Caki2 (cell line): ENCODE measurements at places on chromosomes 12 and 14.

DNA sequence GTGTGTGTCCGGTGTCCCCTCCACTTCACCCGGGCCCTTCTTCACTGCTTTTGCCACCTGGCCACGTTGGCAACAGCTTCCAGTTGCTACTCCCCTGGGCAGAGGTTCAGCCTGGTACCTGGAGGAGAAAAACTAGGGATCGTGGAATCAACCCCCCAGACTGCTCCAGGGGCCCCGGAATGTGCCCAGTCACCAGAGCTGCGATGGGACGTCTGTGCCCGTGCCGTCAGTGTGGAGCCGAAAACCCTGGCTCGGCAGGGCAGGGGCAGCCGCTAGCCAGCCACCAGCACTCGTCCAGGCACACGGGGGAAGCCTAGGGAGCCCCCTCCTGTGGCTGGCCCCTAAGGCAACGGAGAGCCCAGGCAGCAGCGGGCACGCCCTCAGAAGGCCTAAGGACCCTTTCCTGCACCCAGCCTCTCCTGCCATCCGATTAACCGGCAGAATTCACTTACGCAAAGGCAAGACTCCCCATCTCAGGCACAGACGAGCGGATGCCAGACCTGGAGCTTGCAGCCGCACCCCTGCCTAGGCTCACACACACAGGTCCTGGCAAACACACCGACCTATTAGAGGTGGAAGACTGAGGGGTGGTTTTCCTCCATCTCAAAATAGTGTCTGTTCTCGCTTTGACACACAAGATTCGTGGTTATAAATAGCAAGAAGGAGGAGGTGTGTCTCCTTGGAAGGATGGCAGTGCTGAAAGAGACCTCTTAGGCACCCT lies 62.6 kb downstream of the FBXL14 start:
- DNase-seq: no peak

GRCh38 chr12:122837306-122838265 lies 2.3 kb downstream of the HIP1R start:
- peak; percentile 79 for DNase-seq

- DNase-seq: no peak
Observed at GRCh38 chr14:49614196-49614595, 6.2 kb downstream of the RPL36AL start.

- no peak for DNase-seq
Observed at GRCh38 chr14:77909911-77910310, 110.0 kb downstream of the ADCK1 start.

GRCh38 chr12:90331262-90331661 lies 622.6 kb upstream of the ATP2B1 start:
- no peak for DNase-seq

DNA sequence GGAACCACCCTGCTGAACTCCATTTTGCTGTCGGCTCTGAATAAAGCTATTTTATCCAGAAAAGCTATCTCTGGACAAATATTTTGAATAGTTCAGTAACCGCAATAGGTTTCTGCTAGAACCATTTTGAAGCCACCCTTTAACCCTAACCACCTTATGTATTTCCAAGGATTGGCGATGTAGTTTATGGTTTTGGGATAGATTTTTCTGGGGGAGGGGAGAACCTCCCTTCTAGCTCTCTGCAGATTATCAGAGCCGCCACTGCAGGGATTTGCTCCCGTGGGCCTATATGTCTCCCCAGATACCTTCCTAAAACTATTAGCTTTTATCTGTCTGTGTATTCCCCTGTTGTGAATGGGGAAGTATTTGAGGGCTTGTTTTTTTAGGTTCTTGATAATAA lies 1.8 kb upstream of the TUBA1B start:
- no peak for DNase-seq

DNA sequence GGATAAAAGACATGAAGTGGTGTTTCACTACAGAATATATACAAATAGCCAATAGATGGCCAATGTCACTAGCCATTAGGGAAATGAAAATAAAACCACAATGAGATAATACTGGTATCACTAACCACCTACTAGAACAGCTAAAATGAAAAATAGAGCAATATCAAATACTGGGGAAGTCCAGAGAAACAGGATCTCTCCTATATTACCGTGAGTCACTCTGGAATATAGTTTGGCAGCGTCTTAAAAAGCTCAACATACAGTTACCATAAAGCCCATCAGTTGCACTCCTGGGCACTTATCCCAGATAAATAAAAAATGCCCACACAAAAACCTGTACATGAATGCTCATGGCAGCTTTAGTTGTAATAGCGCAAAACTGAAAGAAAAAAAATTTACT lies 101.7 kb downstream of the TMTC1 start:
- DNase-seq: no peak

- DNase-seq: no peak
Observed at GRCh38 chr12:107167756-107168155, 74.4 kb upstream of the CRY1 start.

DNA sequence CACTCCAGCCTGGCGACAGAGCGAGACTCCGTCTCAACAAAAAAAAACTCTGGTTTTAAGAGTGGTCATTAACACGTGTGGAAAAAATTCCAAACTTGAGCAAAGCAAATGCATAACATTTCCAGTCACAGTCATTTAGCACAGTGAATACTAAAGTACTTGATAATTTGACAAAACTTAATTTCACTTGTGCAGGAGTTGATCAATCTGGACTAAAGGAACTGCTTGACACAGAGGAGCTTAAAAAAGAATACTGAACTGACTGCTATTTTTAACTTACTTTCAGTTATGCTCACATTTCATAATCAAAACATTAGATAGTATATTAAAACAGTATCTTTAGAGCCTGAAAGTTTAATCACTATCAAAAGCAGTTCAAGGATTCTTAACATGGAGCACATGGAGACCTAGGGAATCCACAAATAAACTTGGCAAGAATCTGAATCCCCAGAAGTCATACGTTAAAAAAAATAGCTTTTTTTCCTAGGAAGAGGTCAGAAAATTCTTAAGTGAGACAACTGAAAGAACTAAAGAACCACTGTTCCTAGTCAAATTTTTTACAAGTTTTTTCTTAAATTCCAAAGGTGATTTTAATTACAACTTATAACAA lies 7.4 kb downstream of the UBE2N start:
- DNase-seq: no peak

DNA sequence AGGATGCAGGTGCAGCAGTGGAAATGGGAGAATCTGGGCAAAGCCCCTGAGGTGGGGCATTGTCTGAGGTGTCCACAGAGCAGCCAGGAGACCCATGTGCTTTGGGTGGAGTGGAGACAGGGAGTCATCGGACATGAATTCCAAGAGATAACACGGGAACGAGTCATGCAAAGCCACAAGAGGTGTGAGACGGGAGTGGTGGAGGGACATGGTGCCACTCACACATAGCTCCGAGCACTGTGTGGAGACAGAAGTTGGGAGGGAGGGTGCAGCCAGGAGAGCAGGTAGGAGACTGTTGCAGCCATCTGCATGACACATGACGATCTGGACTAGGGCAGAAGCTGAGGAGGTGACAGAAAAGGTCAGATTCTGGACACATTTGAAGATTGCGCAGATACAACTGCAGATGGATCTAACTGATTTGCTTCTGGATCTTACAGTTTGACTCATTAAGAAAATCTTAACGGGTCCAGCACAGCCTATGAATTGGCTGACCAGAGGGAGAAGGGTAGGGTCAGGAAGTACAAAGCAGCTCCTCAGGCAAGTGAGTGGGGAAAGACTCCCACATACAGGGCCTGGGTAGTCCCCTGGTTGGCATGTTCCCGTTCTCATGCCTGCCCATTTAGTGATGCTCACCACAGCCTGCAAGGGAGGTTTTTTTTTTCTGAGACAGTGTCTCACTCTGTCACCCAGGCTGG lies 379.8 kb downstream of the FUT8 start:
- DNase-seq: peak; percentile 73

GRCh38 chr12:27524494-27524835 lies 459 bp downstream of the PPFIBP1 start:
- no peak for DNase-seq

- no peak for DNase-seq
Observed at GRCh38 chr12:18749386-18749957, 11.6 kb downstream of the CAPZA3 start.

DNA sequence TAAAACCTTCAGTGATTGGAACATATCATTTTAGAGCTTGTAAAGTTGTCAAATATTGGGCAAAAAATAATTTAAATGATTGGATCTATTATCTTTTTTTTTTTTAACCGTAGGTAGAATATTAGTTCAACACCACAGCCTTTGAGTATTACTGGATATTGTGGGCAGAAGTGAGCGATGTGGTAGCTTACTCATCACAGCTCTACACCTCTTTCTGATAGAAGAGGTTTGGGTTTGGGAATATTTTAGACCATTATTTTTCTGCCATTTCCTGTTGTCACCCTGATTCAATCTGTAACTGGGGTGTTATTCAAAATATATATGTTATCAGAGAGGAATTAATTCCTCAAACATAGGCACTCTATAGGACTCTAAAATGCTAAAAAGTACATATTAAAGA lies 34.8 kb upstream of the SLC38A2 start:
- DNase-seq: no peak

DNA sequence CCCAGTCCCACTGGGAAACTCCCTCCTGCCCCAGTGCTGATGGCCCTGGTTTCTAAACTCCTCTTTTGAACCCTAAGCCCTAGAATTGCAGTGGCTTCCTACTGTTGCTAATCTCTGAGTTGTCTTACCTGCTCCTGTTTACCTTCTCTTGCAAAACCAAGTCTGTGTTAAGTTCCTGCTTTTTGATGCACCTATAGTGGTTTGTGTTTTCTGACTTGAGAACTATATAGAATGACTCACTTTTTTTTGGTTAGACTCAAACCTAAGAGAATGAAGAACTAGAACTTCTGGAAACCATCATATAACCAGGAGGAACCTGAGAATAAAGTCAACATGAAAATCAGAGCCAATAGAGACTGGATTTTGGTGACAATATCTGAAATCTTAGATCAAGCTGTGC lies 5.5 kb upstream of the GAS2L3 start:
- no peak for DNase-seq

- DNase-seq: no peak
Observed at GRCh38 chr12:5713599-5714081, 231.4 kb downstream of the ANO2 start.

GRCh38 chr14:37051680-37052079 lies 120.7 kb downstream of the SLC25A21 start:
- no peak for DNase-seq

GRCh38 chr12:30364822-30365221 lies 330.8 kb downstream of the IPO8 start:
- no peak for DNase-seq

DNA sequence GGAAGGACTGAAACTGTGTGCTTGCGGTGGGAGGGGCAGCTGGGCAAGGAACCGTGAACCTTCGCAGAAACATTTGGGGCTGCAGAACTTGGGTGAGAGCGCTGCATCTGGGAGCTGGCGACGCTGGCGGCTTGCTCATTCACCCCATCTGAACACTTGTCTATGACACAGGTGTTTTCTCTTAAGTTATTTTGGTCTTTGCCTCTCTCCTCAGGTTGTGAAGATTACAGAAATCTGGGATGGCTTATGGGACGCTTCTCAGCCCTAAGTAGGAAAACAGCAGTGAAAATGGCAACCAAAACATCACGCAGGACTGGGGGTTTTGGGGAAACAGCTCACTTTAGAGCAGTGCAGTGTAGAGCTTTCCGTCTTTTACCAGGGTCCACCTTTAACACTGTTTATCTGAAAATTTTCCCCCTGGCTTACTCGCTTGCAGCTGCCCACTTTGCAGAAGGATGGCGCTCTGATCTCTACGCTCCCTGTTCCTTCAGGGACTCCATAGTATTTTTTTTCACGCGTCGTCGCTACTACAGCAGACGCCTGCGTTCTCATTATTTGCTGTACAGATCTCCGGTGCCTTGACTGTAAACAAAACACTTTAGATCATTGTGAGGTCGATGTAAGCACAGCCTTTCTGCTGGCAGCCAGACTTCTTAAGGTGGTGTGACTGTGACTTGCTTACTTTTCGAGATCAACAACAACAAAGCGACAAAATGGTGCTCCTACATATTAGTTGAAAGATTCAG lies 2.7 kb upstream of the CDKN1B start:
- DNase-seq: peak; percentile 72

DNA sequence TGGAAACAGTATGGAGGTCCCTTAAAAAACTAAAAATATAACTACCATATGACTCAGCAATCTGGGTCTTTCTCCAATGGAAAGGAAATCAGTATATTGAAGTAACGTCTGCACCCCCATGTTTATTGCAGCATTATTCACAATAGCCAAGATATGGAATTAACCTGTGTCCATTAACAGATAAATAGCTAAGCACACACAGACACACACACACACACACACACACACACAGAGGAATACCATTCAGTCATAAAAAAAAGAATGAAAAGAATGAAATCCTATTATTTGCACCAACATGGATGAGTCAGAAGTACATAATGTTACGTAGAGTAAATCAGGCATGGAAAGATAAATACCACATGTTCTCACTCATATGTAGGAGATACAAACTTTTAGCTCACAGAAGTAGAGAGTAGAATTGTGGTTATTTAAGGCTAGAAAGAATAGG lies 4.7 kb downstream of the KLRK1 start:
- DNase-seq: peak; percentile 93

DNA sequence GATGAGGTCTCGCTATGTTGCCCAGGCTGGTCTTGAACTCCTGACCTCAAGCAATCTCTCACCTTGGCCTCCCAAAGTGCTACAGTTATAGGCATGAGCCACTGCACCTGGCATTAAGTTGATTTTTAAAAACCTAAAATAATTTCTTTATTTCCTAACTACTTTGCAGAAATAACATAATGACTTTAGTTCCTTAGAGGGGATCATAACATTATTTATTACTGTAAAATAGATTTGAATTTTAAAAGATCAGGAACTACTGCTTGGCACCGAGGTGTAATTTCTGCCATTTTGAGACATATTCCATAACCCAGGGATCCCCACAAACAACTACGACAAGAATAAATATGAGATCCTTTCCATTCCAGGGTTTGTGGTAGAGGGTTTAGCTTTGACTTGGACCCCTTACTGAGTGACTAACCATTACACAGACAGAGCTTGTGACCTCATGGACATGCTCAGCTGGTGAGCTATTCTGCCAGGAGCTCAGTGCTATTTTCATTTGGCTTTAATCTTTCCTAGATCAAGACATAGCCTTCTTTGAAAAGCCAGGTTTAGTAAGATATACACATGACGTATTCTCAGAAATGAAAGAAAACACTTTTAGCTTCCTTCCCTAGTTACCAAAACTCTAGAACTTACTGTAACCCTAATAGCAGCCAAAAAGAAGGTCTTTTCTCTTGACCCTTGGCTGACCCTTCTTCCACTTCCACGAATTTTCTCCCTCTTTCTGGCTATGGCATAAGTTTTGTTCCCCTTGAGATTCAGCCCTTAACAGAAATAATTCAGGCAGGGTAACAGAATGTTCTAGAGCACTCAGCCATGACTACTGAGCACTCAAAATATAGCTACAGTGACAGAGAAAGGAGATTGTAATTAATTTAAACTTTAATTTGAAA lies 75.1 kb upstream of the NUDT4 start:
- no peak for DNase-seq
